ENCODE measurements at places on chromosomes 2 and 18.

DNA sequence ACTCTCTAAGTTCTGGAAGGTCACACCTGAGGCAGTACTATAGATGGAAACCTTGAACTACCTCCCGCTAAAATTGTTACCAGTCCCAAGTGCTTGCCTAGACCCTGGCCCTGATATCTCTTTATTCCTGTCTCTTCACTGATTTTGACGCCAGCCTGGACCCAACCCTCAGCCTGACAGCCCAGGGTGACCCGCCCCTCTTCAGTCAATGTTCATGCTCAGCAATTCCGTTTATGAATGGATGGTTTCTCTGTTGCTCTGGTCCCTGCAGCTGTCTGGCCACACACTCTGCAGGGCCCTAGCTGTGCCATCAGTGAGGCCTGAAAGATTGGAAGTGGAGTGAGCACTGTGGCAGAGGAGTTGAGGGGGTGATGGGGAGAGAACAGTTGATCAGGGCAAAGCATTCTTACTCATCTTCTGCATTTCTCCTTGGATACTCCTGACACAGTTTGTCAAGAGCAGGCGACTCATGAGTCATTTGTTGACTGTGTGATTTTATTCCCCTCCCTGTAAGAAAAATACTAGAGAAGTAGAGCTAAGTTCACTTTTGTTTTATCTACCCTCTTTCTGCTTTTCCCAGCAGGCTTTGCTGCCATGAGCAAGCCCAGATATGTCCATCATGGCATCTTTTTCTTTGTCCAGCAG, 46.0 kb downstream of the NPAS2 start:
- no peak for DNase-seq

GRCh38 chr2:162965191-162965590, 126.6 kb upstream of the KCNH7 start:
- no peak for DNase-seq

DNA sequence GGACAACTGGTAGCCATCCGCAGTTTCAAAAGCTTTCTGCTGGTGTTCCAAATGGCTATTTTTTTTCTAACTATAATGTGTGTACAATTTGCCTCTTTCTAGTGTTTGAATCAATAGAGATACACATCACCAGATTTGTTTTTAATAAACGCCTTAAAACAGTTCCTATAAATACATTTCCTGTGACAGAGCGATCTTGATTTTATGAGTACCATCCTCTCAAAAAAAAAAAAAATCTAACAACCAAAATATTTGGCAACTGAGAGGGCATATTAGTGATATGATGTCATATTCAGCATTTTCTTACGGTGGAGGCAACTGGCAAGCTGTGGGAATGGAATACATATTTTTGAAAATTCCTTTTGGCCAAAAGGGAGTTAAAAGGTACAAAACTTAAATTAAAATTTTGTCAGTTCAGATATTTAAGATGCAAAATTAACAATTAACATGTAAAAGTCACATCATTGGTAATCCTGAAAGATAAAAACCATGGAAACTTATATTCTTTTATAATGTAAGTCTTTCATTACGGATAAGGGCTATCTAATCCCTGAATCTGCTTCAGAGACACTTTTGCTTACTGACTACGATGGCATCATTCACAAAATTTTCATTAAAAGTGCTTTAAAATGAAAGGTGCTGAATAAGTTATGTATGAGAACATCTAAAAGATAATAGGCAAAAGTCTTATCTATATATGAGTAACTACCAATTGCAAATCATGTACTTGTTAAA, 268.4 kb downstream of the TCF4 start:
- no peak for DNase-seq

GRCh38 chr2:169066897-169067296, 2.5 kb upstream of the DHRS9 start:
- no peak for DNase-seq

DNA sequence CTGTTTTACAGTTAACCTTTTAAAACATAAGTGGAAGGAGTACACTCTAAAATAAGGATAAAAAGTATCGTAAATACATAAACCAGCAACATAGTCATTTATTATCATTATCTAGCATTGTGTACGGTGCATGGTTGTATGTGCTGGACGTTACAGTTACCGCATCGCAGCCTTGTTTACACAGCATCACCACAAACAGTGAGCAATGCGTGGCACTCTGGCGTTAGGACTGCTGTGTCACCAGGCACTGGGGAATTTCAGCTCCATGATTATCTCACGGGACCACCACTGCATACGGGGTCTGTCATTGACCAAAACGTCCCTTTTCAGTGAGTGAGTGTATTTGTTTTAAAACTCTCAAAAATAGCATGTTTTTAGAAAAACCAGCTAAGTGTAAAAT, 103.0 kb upstream of the SNTG2 start:
- DNase-seq: no peak

DNA sequence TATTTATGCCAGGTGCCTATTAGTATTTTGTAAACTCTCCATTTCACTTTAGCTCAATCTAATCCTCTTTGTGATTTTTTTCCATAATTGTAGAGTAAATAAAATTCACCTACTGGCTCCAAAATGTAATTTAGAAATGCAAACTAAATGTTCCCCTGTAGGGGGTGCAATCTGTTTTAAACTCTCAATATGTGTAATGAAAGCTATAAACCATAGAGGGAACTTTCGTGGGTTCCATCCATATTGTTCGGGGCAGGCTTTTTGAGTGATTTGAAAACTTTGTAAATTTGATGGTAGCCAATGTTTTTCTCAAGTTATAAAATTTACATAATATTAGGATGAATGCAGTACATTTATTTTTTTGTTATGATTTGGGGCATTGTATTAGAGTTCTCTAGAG, 49.4 kb downstream of the TSPYL6 start:
- no peak for DNase-seq

DNA sequence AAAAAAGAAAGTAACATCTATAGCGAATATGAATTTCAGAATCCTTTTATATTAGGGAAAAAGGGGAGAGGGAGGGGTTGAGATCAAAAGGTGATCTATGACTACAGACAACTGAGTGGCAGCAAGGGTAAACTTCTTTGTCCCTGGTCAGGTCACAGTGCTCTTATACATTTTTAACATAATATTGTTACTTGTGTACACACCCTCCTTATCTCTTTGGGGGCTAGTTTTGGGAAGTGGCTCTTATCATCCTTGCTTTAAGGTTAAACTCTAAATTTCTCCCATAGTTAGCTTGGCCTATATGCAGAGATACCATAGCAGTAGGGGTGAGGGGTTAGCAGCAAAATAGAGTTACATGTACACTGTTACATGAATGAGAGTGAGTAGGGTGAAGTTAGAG, 31.6 kb upstream of the ATG16L1 start:
- DNase-seq: no peak
